ENCODE measurements at places on chromosomes 3 and 15. TPM values are rescaled to one million over a fixed set of nuclear protein-coding genes. Genes with fewer than 3 reads are reported as not detected.

C3orf85 gene
- total RNA-seq = not detected

WDR49 gene
- total RNA-seq = under 0.01 TPM

DNA sequence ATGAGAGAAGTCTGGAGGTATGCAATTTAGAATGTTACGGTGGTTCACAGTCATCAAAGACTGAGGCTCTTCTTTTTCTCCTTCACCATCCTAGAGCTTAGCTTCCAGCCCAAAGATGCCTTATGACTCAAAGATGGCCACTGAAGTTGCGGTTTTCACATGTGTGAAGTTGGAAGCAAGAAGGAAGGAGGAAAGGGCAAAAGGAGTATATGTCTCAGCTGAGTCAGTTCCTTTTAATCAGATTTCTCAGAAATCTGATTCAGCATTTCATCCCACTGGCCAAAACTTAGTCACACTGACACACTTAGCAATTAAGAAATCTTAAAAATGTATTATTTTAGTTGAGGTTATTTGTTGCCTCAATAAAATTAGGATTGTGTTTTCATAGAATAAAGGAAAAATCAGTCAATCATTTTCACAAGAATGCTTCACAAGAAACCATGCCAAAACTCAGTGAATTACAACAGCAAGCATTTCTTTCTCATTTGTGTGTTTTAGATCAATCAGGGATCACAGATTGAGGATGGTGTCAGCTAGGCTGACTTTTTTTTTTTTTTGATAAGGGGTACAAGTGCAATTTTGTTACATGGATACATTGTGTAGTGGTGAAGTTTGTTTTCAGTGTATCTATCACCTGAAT is 211.1 kb upstream of the GADL1 start:
- peak; percentile 95 for DNase-seq

DNA sequence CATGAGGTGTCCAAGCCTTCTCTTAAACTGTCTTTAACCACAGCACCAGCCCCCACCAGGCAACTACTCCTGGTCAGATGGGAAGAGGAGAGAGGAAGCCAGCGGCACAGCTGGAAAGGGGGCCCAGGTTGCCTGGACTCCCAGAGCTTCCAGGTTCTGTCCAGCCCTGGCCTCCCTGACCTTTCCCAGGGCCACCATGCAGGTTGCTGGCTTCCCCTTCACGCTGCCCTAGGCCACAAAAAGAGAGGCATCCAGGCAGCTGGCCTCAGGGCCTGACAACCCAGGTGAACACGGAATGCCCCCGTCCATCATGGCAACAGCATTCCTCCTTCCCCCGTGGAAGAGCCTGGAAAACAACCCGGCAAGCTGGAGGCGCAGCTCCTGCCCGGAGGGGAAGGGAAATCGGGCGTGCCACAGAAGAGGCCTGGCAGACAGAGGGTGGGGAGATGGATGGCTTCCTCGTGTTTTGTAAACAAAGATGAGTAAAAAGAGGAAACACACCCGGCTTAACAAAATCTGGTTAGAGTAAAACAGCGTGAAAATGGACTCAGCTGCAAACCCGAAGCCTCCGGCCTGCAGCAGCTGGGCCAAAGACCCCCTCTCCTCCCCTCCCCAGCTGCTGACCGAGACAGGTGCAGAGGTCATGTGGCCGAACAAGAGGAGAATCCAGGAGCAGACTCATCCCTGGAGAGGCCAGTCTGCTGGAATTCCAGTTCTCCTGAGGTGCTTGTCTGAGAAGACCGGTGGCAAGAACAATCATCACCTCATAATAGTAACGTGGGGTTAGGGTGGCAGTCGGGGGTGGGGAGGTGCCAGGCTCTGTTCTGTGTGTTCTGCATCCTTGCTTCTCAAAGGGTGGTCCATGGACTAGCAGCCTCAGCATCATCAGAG is 15.5 kb downstream of the BMF start:
- no peak for DNase-seq

DNA sequence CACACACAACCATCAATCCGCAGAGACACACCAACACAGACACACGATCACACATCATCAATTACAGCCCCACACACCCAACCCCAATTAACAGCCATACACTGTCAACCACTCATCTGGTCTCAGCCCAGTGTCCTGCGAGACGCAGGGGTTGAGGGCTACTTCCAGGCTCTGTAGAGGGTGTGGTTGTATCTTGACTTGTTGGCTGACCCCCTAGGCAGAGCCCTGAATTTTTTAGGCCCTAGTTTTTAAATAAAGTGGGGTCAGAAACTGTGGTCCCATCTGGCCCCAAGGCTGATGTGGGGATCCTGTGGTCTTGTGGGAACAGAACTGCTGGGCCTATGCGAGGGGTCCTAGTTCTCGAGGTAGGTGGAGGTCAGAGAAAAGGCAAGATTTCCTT is 9.2 kb downstream of the VILL start:
- DNase-seq = no peak

All from fibroblast of the aortic adventitia (primary cell).